Frontal cortex (tissue), 4 donors: ENCODE measurements at places on chromosomes 4 and X.
A peak's percentile ranks its signal among the peaks of the same experiment; 100 is the strongest.

GRCh38 chrX:41779941-41780340 lies 56.0 kb downstream of the GPR82 start:
- no peak for DNase-seq

DNA sequence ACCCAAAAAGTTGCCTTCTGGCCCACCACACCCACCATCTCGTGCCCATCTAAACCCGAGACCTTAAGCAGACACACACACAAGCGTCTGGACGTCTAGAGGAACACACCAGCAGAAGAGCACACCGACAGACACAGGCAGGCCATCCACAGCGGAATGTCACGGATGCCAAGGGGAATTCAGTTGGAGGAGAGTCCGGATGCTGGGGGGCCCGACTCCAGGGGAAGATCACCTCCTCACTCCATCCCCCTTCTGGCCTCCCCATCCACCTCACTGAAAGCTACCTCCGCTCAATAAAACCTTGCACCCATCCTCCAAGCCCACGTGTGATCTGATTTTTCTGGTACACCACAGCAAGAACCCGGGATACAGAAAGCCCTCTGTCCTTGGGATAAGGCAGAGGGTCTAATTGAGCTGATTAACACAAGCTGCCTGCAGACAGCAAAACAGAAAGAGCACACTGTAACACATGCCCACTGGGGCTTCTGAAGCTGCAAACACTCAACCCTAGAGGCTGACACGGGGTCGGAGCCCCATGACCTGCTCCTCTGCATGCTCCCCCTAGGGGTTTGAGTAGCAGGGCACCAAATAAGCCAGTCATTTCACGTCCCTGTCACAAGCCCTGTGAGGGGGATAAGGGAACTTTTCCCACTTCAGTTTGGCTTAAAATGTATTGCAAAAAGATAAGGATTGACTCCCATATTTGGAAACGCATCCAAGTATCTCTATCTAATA lies 339.6 kb upstream of the PCDH10 start:
- DNase-seq = no peak

DNA sequence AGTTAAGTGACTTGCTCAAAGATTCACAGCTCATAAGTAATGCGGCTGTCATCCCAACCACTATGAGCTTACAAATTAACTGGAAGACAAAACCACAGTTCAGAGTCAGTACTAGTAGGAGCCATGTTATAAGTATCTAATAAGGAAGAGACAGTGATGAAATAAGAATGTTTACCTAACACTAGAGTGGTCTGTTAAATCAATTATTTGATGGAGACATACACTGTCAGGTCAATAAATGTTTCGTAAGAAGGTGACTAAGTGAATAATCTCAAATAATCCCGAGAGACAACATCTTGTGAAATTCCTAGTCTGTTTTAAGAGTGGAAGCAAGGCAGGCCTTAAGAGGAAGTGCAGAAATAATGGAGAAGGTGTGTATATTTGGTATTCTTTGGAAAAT lies 25.8 kb upstream of the AMELX start:
- no peak for DNase-seq

- no peak for DNase-seq
Measured at GRCh38 chr4:189656641-189657040, 284.0 kb upstream of the FRG1 start.

DNA sequence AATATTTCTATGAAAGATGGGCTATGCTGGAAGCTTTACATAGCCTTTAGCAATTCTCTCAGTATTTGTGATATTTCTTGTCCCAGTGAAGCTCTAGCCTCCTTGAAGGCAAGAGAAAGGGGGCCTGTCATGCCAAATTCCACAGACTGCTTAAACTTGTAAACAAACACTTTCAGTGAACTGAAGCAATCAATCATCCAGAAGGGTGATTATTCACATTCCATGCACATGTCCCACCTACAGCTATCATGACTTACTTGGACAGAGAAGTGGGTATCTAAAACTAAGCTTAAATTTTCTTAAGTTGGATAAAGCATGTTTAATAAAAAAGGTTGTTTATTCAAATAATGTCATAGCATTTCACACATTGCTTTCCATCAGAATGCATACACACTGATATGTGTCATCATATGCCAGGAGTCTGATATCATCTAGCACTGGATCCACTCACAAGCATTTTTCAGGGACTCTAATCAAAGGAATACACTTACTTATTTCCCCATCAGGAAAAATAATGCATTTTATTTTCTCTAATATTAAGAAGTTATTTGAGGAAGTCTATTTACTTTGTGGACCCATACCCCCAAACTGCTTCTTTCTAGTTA lies 1.2 kb upstream of the FSTL5 start:
- DNase-seq = no peak

GRCh38 chr4:23091711-23092110 lies 399.0 kb downstream of the GBA3 start:
- no peak for DNase-seq

- no peak for DNase-seq
Measured at GRCh38 chr4:66590488-66591215, 920.4 kb upstream of the EPHA5 start.

DNA sequence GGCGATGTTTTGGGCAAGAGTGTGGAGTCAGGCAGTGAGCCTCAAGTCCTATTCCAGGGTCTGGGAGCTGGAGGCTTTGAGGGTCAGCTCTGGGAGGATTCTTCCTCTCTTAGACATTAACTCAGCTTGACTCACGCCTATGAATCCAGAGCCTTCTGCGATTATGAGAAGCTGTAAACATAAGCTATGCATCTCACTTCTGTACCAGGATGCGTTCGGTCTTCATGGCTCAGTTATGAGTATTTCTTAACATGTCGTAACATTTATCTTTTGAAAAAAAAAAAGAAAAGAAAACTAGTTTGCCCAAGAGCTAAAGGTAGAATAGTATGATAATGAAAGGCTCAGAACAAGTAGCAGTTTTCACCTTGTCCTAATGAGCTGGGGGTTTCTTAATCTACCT lies 4.6 kb downstream of the SHROOM2 start:
- DNase-seq = no peak

- no peak for DNase-seq
Measured at GRCh38 chr4:14076776-14077175, 449.3 kb upstream of the BOD1L1 start.

DNA sequence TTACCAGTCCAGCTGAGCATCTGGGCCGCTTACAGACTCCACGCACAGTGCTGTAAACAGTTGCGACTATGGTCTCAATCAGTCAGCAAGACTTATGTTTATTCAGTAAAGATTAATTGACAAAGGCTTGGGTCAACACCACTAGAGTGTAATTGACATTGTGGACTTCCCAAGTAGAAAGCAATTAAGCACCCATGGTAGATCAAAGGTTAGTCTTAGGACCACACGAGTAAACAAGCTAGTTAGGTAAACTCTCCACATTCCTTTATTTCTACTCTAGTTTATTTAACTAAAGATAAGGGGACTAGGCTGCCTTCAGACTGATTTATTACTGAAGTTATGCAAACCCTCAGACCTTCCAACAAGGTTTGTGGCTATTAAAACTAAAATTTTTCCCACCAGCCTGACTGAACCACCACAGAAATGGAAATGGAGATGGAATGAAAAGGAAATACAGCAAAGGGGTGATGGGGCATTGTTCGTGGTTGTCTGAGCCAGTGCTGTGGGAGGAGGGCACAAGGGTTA lies 44.2 kb downstream of the MTHFD2L start:
- DNase-seq = no peak

GRCh38 chr4:77821775-77822174 lies 2.6 kb upstream of the CNOT6L start:
- DNase-seq = no peak

- DNase-seq = no peak
Measured at GRCh38 chrX:122046226-122046625, 998.8 kb downstream of the GLUD2 start.

DNA sequence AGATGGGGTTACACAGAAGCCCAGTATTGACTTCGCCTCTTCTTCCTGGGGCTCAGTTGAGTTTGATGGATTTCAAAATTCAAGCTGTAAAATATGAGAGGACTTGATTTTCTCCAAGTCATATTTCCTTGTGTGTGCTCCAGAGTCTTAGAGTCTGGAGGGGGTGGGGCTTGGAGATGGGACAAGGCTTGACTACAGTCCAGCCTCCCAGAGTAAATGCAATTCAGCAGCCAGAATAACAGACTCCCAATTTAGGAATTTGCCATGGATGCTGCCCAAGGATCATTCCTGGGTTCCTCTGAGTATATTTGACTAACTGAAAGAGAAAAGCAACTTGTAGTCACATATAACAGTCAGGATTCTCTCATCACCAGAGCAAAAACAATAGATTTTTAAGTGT lies 53.7 kb upstream of the RBPJ start:
- no peak for DNase-seq

DNA sequence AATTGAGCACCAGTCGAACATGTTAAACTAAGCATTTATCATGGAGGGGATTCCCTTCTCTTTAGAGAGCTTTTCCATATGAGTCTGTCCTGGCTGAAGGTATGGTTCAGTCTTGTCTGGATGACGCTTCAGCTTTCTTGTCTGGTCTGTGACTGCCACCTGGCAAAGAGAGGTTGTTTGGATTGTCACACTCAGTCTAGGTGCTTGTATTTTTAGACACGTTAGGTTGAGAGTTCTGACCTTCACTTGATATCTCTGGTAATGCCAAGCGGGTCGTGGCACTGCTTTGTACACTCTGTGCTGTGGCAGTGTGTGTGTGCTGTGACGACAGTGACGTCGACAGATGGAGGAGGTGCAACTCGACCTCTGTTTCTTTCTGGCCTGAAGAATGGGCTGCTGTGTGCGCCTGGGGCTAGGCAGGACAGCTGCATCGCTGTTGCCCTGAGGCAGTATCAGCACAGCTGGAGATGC lies 12.6 kb downstream of the NOCT start:
- peak; percentile 31 for DNase-seq

GRCh38 chr4:38131371-38132091 lies 171.3 kb downstream of the PTTG2 start:
- no peak for DNase-seq

GRCh38 chr4:11623726-11624037 lies 195.0 kb upstream of the HS3ST1 start:
- no peak for DNase-seq

DNA sequence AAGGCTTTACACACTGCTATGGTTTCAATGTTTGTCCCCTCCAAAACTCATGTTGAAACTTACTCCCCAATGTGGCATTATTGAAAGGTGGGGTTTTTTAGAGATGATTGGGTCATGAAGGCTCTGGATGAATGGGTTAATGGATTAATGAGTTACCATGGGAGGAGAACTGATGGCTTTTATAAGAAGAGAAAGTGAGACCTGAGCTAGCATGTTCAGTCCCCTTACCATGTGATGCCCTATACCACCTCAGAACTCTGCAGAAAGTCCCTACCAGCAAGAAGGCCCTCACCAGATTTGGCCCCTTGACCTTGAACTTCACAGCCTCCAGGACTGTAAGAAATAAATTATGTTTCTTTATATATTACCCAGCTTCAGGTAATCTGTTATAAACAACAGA lies 68.9 kb upstream of the CAPN6 start:
- DNase-seq = no peak

DNA sequence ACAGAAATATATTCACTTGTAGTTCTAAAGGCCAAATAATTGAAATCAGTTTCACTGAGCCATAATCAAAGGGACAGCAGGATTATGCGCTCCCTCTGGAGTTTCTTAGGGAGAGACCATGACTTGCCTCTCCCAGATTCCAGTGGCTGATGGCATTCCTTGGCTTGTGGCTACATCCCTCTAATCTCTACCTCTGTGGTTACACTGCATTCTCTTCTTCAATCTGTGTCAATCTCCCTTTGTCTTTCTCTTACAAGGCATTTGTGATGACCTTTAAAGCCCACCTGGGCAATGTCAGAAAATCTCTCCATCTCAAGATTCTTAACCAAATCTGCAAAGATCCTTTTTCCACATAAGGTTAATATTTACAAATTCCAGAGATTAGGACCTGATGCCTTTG lies 260.2 kb downstream of the UNC5C start:
- DNase-seq = no peak

GRCh38 chr4:19194672-19195071 lies 1057.0 kb upstream of the SLIT2 start:
- no peak for DNase-seq

DNA sequence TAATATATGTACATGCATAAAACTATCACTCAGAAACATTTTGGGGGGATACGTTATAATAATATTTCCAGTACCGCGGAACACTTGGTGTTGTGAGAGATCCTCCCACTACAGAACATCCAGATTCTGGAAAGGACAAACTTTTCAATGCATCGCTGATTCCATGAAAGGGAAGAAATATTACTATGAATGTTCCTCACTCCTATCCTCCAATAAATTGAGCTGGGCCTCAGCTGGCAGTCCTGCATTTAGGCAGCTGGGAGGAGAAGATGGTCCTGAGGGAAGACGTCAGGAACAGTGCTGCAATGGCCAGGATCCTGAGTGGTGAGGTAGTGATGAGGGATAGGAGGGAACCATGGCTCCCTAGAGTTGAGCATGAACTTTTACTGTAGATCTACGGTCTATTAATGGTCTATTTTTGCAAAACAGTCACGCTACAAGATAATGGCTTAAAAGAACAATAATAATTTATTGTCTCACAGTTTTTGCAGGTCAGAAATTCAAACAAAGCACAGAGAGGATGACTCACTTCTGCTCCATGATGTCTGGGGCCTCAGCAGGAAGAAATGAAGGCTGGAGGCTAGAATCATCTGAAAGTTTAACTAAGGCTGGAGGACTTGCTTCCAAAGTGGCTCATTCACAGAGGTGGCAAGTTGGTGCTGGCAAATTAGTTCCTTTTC lies 538.1 kb downstream of the STIM2 start:
- no peak for DNase-seq

- no peak for DNase-seq
Measured at GRCh38 chr4:184548648-184549341, 74.4 kb upstream of the IRF2 start.

DNA sequence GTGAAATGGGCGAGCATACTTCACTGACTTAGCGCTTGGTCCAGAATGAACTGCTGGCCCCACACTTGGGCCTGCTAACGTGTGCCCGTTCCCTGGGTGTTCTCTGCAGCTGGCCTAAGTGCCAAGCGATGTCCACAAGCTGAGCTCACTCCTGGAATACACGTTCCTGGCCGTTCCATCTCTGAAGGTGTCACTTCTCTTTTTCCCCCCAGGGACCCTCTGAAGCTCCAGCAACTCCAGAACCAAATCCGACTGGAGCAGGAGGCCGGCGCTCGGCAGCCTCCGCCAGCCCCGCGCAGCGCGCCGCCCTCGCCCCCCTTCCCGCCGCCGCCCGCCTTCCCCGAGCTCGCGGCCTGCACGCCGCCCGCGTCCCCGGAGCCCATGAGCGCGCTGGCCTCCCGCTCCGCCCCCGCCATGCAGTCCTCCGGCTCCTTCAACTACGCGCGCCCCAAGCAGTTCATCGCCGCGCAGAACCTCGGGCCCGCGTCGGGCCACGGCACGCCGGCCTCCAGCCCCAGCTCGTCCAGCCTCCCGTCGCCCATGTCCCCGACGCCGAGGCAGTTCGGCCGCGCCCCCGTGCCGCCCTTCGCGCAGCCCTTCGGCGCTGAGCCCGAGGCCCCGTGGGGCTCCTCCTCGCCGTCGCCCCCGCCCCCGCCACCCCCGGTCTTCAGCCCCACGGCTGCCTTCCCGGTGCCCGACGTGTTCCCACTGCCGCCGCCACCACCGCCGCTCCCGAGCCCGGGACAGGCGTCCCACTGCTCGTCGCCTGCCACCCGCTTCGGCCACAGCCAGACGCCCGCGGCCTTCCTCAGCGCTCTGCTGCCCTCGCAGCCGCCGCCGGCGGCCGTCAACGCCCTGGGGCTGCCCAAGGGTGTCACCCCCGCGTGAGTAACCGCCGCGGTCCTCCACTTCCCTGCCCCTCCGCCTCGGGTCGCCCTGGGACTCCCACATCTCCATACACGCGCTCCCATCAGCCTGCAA lies 132.3 kb downstream of the CBR4 start:
- peak; percentile 29 for DNase-seq

- DNase-seq = no peak
Measured at GRCh38 chr4:36209941-36210649, 34.2 kb downstream of the ARAP2 start.

- no peak for DNase-seq
Measured at GRCh38 chr4:184457535-184458249, 16.7 kb downstream of the IRF2 start.
